ENCODE measurements at places on chromosomes 7 and 10.

GRCh38 chr7:155316427-155317113 is 18.9 kb downstream of the INSIG1 start:
- DNase-seq, result no peak

DNA sequence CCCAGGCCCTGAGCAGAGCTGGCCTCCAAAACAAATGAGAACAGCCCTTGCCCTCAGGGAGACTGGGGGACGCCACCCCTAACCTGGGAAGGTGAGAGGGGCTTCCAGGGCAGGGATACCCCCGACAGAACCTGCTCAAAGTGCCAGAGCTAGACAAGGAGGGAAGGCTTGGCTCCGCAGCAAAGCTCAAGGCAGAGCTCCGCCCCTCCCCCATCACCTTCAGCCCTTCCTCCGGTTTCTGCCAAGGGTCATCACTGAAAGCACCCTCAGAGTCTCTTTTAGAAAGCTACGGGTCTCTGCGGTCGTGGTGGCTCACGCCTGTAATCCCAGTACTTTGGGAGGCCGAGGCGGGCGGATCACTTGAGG is 73.4 kb upstream of the CUX1 start:
- DNase-seq, result peak; percentile 20

- no peak for DNase-seq
Measured at GRCh38 chr7:156673454-156673853, 32.9 kb downstream of the RNF32 start.

GRCh38 chr7:140671966-140672365 is 779 bp upstream of the ADCK2 start:
- no peak for DNase-seq

GRCh38 chr7:42689626-42690025 is 222.2 kb downstream of the C7orf25 start:
- DNase-seq, result no peak

GRCh38 chr10:127198307-127198706 is 1.9 kb upstream of the INSYN2A start:
- DNase-seq, result no peak

- no peak for DNase-seq
Measured at GRCh38 chr10:130430291-130430690, 294.1 kb downstream of the GLRX3 start.

GRCh38 chr7:81036057-81036456 is 117.2 kb upstream of the SEMA3C start:
- DNase-seq, result no peak

Data from activated T-cell treated with anti-CD3 and anti-CD28 coated beads, Interleukin-2, amount 50 U/mL, for 1 hour (primary cell).